ENCODE measurements at places on chromosomes 7 and 10.
A peak's percentile ranks its signal among the peaks of the same experiment; 100 is the strongest.

DNA sequence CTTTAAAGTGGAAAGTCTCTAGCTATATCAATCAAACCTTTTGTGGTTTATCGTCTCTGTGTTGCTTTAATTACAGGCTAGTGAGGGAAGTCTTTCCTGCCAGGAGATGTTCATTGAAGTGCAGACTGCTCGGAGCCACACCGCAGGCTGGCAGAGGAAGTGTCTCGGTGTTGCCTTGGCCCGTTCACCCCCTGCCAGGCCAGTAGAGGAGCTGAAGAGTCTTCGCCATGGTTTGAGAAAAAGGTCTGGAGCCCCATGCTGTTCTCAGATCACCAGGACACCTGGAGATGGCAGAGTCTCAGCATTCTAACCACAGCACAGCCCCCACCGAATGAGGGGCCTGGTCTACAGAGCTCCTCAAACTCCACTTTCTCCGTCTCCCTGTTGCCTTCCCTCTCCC is 275.9 kb upstream of the PLPP4 start:
- no peak for DNase-seq

GRCh38 chr7:146090023-146090645 is 26.5 kb upstream of the CNTNAP2 start:
- DNase-seq, result no peak

- DNase-seq, result no peak
Observed at GRCh38 chr7:110522061-110522760, 568.7 kb upstream of the LRRN3 start.

DNA sequence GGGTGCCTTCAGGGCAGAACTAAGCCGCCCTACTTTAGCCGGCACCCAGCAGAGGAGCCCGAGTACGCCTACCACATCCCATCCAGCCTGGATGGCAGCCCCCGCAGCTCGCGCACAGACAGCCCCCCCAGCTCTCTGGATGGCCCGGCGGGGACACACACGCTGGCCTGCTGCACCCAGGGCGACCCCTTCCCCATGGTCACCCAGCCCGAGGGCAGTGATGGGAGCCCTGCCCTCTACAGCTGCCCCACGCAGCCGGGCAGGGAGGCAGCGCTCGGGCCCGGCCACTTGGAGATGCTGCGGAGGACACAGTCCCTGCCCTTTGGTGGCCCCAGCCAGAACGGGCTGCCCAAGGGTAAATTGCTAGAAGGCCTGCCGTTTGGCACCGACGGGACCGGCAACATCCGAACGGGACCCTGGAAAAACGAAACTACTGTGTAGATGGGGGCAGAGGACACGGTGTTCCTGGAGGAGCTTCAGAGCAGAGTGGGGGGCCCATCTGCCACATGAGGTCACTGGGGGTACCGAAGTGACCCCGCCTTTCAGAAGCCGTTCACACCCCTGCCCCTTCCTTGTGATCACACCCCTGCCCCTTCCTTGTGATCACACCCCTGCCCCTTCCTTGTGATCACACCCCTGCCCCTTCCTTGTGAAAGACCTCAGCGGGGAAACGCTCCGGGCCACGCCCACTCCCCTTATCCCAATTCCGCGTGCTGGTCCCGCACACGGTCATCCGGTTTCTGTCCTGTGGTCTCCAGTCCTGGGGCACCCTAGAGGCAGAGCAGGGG is 30.8 kb upstream of the KNDC1 start:
- no peak for DNase-seq

- DNase-seq, result no peak
Observed at GRCh38 chr10:74227697-74228424, 76.8 kb downstream of the ADK start.

- DNase-seq, result no peak
Observed at GRCh38 chr10:67224553-67224952, 298.7 kb downstream of the LRRTM3 start.

DNA sequence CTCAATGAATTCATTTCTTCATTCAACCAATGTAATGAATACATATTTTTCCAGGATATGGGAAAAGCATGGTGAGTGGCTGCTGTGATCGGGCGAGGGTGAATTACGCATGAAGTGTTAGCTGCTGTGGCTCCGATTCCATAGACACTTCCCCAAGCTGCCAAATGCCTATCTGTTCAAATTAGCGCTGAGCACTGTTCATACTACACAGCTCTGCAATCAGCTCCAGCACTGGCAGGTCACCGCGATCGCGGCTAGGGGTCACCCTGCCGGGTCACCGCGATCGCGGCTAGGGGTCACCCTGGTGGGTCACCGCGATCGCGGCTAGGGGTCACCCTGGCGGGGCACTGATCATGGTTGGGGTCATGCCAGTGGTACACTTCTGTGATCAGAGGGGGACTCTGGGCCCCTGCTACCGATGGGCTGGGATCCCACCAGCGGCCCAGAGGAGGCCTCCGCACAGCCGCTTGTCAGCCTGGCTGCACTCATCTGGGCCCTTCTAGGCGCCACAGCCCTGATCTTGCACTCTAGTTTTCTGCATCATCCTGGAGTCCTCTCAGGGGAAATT is 49.3 kb downstream of the JAKMIP3 start:
- DNase-seq, result no peak

DNA sequence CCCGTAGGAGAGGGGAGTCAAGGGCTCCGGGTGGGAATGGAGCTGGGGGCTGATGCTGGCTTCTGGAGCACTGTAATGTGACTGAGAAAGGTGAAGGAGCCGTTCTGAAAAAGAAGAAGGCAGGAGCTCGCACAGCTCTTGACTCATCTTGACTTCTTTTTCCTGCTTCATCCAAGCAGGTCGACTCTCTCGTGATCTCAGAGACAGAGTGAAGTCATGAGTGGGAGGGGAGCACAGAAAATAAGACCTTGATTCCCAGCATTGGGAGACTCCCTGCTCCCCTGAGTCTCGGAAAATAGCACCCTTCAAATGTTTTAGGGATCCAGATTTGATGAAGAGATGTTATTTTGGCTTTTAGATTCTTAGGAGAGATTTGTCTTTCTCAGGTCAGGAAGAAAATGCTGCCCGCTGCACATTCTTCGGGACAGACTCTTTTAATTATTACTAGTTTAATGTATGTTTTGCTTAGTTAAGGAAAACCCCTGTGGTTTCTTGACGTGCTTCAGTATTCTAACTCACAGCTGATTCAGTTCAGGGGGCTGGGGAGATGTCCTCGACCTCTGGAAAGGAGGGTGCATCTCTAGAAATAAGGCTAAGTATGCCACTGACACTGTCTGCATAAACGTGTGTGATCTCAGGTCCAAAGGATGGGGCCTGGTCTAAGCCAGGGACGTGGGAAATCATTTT is 34.1 kb downstream of the EGFR start:
- no peak for DNase-seq

DNA sequence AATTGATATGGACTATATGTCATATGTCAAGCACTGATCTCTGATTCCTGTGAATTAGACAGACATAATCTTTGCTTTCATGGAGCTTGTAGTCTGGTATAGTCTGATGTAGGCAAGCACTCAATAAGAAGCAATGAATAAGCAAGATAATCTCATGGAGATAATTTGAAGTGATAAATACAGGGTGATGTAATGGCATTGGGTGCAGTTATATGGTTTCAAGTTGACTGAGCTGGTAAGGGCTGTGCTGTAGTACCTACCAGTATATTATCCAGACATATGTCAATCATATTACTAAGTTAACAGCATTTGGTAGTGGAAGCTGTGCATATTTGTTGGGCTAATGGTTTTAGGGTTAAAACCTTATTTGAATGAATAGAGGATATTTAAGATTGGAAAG is 117.5 kb upstream of the PRPS1L1 start:
- no peak for DNase-seq

DNA sequence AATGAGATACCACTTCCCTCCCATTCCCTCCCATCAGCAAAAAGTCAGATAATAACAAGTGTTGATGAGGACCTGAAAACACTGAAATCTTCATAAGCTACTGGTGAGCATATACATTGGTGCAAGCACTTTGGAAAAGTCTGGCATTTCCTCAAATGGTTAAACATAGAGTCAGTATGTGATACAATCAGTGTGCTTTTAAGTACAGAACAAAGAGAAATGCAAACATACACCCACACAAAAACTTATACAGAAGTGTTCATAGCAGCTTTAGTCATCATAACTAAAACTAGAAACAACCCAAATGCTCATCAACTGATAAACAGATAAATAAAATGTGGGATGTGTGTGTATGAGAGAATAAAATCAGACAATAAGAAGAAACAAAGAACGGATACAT is 261.9 kb downstream of the ELMO1 start:
- DNase-seq, result no peak

GRCh38 chr10:76492026-76492425 is 1060.6 kb downstream of the LRMDA start:
- peak; percentile 61 for DNase-seq

DNA sequence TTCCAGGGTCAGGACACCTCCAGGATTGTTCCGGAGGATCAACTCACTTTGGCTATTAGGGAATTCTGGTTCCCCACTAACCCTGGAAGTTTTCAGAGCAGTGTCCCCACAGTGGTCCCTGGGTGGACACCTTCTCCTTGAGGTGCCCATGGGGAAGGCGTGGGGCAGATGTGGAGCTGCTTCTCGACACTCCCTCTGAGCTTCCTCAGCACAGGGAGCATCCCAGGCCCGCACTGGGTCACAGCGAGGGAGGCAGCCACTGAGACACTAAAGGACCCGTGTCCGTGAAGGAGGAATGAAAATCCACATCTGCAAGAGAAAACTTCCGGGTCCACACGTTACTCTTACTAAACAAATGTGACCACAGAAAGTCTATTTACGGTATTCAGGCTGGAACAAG is 48.2 kb upstream of the MNX1 start:
- no peak for DNase-seq

DNA sequence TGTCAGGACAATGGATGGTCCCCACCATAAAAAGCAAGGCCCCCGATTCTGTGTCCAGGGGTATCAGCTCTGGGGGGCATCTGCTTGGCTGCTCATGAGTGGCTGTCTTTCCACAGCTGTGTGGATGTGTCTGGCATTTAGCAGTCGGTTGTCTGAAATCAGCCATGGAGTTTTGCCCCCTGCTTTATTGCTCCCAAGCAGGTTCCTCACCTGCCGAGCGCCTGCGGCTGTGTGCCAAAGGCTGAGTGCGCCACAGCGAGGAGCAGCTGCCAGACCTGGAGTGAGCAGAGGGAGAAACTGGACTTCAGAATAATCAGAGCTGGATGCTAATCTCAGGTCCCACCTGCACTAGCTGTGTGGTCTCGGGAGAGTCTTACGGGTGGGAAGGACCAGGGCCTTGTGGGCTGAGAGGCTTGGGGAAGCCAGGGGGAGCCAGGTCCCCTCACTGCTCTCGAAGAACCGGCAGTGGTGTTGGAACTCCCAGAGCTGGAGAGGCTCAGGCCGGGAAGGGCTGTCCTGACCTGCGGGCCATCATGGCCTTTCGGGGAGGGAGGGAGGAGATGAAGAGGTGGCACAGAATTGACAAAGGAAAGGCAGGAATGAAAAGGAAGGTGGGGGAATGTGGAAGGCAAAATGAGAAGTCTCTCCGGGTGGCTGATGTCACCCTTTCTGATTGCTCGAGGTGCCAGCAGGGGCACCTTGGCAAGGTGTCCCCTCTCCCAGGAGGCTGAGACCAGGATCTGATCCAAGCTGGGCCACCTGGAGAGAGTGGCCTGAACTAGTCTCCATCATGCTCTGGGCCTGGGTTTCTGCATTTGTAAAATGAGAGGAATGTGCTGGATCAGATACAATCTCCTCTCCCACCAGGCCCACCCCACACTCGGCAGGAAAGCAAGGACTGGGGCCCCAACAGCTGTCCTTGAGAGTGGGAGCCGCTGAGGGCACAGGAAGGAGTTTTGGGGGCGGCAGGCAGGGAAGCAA is 30.2 kb upstream of the LEP start:
- peak; percentile 48 for DNase-seq

DNA sequence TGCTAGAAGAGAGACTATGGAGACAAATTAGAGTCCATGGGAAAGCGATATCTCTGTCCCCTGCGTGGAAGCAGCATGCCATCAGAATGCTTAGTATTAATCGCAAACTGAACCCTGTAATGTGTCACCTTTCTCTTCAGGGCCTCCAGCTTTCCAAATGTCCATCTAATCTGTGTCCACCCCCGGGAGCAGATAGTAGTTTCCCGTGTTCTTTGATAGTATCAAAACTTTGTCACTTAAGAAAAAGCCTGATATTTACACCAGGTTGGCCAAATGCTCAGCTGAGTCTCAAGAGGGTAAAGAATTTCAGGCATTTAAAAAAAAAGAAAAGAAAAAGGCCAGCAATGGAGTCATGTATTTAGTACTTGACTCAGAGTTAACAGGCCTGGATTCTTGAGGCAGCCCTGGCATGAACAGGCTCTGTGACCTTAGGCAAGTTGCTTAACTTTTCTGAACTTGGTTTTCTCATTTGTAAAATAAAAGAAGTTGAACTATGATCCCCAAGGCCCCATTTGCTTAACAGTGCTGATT is 10.4 kb upstream of the GSAP start:
- DNase-seq, result peak; percentile 68

DNA sequence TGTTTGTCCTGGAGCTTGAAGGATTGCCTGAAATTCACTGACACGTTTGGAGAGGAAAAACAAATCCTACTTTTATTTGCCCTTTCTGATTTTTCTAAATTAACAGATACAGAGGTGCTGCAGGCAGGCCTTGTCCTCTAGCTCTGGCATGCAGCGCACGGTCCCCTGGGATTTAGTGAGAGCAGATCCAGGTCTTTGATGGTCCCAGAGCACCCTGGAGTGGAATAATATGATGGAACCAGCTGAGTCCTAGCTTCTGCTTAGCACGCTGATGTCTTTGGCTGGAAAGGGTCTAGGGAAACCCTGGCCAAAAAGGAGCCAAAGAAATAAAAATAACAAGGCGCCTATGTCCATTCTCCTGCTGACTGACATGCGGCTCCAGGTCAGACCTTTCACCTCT is 40.5 kb downstream of the C10orf120 start:
- no peak for DNase-seq

GRCh38 chr10:32360241-32360640 is 13.3 kb upstream of the EPC1 start:
- DNase-seq, result peak; percentile 68
